ENCODE measurements at places on chromosomes 5 and 9.

DNA sequence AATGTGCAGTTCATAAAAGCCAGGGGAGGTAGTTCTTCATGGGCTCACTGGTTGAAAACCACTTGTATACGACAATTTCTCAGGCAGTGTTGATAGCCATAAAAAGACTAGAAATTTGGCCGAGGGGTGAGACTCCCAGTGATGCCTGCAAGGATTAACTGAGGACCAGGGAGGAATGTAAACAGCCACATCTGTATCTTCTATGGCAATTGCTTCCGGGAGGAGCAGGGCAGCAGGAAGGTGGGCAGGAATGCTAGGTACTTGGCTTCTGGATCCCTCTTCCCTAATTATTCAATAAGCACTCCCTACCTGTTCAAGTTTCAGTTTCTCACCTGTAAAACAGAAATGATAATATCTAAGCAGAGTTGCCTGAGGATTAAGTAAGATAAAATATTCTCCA lies 45.4 kb downstream of the TMEM232 start:
- DNase-seq = no peak

GRCh38 chr5:107422494-107422893 lies 248.2 kb downstream of the EFNA5 start:
- no peak for DNase-seq

- no peak for DNase-seq
Observed at GRCh38 chr9:13570068-13570974, 290.8 kb upstream of the MPDZ start.

- no peak for DNase-seq
Observed at GRCh38 chr5:150021491-150022157, 21.1 kb downstream of the HMGXB3 start.

DNA sequence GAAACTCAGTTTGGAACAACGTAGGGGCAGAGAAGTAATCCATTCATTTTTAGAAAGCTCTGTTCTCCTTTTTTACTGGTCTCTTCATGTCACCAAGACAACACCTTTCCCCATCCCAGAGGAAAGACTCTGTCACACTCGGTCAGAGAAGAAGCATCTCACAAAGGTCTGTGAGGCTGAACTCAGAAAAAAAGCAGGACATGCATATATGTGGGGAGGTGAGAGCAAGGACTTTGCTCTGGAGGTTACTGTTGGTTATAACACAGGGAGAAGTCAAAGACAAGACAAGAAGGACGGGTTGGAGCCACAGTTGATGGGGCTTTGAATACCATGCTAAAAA lies 19.2 kb upstream of the MTMR12 start:
- no peak for DNase-seq

GRCh38 chr5:60334281-60334713 lies 365.7 kb downstream of the DEPDC1B start:
- no peak for DNase-seq

GRCh38 chr5:7586480-7586879 lies 190.5 kb downstream of the ADCY2 start:
- DNase-seq = no peak
